ENCODE measurements at places on chromosomes 3 and 15.

DNA sequence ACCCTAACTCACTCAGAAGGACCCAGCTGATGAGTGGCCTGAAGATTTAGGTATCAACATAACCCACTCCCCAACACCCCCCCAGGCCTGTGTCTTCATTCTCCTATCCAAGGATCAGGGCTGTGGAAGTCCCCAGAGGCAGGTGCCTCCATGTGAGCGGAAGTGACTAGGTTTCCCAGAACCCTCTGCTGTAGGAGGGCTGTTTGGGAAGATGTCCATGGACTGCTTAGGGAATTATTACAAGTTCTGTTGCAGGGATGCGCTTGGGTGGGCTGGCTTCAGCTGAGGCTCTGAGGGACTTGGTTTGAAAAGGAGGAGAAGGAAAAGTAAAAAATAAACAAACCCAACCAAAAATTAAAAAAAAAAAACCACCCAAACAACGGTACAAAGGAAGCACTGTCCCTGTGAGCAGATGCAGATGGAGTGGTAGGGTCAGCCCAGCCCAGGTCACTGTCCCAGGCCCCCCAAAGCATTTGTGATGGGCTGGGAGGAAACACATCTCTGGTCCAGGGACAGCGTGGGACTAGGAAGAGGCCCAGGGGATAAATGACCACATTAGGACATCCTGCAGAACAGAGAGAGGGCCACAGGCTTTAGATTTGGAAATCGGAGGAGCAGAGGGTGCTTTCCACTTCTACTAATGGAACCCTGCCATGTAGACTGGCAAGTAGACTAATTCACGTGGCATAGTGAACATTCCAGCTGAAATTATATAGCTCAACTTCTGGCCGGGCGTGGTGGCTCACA is 12.2 kb upstream of the APOD start:
- no peak for DNase-seq

- DNase-seq, result no peak
Observed at GRCh38 chr3:185925353-185925752, 12.5 kb downstream of the TRA2B start.

DNA sequence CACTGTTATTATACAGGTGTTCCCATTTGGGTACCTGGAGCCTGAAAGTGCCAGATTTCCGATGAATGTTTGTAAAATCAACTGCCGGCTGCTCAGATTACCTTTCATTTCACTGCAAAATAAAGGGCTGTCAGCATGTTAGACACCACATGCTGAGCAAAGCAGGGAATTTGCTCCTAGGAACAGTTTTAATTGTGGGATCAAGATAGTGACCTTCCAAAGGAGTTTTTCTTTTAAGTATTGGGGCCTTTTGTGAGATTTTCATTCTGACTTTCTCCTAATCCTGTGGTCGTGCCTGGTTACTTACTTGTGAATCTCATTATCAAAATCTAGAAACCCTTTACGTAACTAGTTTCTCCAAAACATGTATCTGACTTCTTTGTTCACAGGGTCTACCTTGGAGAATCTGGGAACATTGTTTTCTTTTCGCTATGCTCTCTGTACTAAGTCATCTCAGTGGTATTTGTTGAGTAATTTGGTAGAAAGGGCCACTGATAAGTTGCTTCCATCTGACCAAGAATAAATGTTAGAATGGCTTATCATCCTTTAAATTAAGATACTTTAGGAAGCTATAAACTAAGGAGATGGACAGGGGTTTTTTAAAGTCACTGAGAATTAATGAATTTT is 40.8 kb upstream of the LRTM1 start:
- peak; percentile 80 for DNase-seq

DNA sequence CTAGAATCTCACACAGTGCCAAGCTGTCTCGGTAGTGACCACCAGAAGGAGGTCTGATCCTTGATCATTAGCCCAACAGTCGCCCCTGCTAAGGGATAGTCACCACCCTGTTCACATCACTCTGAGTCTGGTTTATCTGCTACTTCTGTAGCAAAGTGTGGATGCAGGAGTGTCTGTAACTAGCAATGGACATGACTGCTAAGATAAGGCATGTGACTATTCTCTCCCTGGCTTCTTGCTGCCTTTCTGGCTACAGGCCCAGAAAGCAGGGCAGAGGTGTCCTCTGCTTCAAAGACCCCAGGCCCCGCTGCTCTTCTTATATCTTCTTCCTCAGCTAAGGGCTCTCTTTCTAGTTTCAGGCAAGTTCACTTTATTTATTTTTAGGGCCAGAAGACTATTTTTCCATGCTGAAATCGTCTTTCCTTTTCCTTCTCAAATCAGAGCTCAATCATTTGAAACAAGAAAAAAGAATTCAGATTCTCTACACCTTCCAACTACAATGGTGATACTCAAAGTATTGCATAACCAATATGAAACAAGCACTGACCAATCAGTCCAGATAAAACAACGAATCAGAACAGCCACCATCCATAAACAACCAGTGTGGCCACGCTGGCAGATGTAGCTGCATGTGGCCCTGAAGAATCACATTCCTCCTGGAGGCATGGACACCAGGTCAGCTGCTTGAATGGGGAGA is 8.0 kb upstream of the KNG1 start:
- DNase-seq, result no peak

DNA sequence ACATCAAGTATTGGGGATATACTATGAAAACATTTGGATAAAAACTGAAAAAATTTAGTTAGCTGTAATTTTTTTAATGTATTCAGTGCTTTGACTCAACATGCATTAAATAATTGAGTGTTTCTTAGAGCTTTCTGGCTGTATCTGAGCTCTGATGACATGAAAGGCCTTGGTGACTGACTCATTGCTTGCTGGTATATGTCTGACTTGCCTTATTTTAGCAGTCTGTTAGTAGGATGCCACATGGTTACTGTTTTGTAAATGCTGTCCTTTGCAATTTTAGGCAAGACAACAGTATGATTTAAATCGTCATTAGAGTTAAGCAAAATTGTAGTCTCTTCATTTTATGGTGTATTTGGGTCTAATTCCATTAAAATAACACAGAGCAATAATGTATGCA is 199.2 kb downstream of the GHSR start:
- no peak for DNase-seq

DNA sequence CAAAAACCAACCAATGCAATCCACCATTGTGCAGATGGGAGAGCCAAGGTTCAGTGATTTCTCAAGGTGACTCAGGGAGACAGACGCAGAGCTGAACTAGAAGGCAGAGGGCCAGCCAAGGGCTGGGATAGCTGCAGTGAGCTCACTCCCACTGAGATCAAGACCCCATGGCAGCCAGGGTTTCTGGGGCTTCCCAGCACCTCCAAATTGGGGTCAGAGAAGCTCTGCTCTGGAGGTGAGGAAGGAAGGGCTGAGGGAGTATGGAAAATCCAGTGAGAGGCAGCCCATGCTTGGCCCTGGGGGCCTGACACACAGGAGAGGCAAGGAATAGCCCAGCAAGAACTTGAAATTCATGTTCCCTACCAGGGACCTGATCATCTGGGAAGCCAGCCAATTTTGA is 61.0 kb downstream of the ISG20 start:
- DNase-seq, result no peak

- no peak for DNase-seq
Observed at GRCh38 chr3:13509816-13510192, 29.7 kb downstream of the HDAC11 start.

All from iris pigment epithelial cell (primary cell).